ENCODE measurements at places on chromosomes 5 and 9.

- DNase-seq, result no peak
These were observed 596.0 kb upstream of the ADAMTS16 start for GRCh38 chr5:4544049-4544670.

- no peak for DNase-seq
These were observed 189.6 kb downstream of the ICE1 start for GRCh38 chr5:5612096-5612495.

DNA sequence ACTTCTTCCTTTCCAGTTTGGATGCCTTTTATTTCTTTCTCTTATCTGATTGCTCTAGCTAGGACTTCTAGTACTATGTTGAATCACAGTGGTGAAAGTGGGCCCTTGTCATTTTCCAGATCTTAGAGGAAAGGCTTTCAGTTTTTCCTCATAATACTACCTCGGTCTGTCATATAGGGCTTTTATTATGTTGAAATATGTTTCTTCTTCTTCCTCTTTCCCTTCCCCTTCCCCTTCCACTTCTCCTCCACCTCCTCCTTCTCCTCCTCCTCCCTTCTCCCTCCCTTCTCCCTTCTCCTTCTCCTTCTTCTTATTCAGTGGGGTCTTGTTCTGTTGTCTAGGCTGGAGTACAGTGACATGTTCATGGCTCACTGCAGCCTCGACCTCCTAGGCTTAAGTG is 9.2 kb upstream of the TERT start:
- no peak for DNase-seq

- no peak for DNase-seq
These were observed 14.1 kb downstream of the SPATA9 start for GRCh38 chr5:95668728-95669127.

DNA sequence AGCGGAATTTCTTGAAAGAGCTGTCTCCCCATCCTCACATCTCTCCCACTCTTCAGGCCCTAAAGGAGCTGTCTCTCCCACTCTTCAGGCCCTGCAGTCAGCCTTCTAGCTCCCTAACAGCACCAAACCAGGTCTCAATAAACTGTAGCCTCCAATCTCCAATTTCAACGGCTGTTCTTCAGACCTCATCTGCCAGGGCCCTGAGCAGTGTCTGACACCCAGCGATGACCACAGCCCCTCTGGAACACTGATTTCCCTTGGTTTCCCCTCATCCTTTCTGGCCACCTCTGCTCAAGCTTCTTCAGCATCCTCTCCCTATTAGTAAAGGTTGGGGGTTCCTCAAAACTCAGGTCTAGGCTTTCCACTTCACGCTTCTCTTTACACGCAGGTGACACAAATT is 1.6 kb upstream of the P4HA2 start:
- DNase-seq, result no peak

GRCh38 chr9:79623799-79624721 is 52.3 kb downstream of the TLE4 start:
- no peak for DNase-seq

GRCh38 chr5:111028865-111029264 is 42.6 kb upstream of the TSLP start:
- no peak for DNase-seq

DNA sequence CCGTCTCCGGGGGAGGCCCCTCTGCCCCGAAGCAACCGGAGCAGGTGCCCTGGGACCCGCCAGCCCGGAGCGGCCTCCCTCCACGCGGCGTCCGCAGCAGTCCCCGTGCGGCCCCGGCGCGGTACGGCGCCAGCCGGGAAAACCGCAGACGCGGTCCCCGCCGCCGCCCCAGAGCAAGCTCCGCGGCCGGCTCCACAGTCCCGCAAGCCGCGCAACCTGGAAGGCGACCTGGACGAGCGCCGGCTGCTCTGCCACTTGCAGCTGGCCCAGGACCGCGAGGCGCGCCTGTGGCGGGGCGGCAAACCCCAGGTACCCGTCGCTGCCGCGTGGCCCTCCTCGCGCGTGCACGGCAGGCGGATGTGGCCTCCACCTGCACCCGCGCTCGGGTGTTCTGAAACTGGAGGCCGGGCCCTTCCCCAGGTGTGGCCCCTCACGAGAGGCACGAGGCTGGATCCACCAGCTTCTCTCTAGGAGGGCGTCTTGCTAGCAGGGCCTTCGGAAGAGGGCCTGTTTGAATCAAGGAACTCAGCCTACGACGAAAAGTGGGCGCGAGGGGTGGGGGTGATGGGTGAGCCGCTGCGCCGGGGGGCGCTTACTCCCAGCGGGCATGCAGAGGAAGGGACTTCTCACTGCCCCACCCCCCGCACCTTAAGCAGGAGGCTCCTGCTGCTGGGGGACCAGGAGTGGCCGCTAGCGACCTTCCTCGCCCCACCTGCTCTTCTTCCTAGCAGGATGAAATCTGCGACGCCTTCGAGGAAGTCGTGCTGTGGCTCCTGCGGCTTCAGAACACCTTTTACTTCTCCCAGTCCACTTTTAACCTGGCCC is 602 bp downstream of the CCNI2 start:
- DNase-seq, result no peak

DNA sequence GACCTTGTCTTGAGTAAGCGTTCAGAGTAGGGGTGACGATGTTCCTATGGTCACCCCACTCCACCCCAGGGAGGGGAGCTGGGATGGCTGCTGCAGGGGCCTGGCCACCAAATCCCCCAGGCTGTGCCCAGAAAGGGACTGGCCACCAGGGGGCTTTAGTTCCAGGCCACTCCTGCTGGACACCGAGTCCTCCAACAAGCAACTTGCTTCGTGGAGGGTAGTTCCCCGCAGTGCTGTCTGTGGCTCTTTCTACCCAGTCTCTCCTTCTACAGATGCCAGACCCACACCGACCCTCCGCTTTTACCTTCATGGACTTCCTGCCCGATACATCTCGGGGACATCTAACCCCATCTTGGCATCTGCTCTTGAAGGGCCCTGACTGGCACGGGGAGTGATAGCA is 35.7 kb upstream of the GABRP start:
- no peak for DNase-seq

- DNase-seq, result no peak
These were observed 56.1 kb downstream of the DOCK8 start for GRCh38 chr9:270657-271237.

GRCh38 chr5:36089989-36090388 is 23.3 kb upstream of the UGT3A2 start:
- DNase-seq, result peak; percentile 36

GRCh38 chr9:8732367-8733075 is 932.9 kb upstream of the DMAC1 start:
- DNase-seq, result no peak

DNA sequence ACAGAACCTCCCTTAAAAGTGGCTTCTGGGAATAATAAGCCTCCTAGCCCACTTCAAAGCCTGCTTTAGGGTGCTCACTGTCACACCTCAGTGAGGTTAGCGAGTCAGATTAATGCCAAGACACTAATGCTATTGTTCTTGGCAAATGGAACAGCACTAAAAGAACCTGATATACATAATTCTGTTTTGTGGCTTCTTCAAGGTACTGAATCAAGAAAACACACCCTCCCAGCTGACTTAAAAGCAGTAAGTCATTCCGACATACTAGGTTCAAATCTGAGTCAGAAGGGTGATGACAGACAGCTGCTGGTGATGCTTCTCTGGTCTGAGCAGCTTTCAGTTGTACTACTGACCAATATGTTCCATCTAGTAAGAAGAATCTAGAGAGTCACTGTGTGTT is 121.6 kb downstream of the OXCT1 start:
- no peak for DNase-seq

DNA sequence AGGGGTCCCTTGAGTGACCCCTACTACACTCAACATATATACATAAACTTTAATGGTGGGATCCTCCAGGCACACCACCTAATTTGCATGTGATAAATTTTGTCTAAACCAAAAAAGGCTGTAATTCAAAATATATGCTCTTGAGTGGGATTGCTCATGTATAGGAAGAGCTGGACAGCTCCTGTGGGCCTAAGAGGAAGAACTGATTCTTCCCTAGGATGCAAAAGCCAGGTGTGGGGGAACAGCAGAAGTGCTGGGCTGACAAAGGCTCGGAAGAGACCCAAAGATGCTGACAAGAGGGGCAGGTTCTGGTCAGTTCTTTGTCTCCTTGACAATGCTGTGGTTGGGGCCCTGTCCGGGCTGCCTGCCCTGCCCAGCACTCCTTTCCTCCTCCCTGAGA is 43.9 kb downstream of the PCDH1 start:
- DNase-seq, result no peak

GRCh38 chr5:155004138-155004744 is 9.3 kb upstream of the KIF4B start:
- no peak for DNase-seq

GRCh38 chr9:75455444-75455921 is 367.2 kb downstream of the OSTF1 start:
- DNase-seq, result no peak

DNA sequence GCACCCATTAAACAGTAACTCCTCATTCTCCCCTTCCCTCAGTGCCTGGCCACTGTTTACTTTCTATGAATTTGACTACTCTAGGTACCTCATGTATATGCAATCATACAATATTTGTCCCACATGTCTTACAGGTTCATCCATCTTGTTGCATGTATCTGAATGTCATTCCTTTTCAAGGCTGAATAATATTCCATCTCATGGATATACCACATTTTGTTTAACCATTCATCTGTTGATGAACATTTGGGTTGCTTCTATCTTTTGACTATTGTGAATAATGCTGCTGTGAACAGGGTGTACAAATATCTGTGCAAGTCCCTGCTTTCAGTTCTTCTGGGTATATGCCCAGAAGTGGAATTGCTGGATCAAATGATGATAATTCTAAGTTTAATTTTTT is 40.9 kb downstream of the INIP start:
- DNase-seq, result no peak

DNA sequence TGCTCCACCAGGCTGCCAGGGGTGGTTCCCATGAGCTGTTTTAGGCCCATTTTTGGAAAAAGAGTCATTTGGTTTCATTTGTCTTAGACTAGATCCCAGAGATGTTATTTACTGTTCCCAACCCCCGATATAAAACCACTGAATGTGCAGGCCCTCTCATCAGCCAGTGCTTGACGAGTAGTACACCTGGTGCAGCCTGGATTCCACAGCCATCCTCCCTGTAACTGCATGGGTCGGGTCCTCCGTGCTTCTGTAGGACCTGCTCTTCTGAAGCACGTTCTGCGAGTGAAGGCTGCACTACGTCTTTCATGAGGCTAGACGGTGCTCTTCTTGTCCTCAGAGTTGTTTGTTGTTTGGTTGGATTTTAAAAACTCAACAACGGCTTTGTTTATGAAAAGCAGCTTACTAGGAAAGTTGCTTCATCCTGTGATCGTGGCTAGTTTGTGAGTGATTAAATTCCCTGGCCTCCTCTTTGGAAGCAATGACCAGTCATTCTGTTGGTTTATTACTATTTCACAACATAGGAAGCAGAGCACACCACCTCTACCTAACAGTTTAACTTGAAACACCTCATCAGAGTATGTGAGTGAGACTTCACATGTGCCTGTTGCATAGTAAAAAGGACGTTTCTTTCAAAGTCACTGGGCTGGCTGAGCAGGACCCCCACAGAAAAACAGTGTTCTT is 135.2 kb downstream of the AOPEP start:
- no peak for DNase-seq

- DNase-seq, result no peak
These were observed 83.3 kb downstream of the ZNF608 start for GRCh38 chr5:124663101-124663506.

DNA sequence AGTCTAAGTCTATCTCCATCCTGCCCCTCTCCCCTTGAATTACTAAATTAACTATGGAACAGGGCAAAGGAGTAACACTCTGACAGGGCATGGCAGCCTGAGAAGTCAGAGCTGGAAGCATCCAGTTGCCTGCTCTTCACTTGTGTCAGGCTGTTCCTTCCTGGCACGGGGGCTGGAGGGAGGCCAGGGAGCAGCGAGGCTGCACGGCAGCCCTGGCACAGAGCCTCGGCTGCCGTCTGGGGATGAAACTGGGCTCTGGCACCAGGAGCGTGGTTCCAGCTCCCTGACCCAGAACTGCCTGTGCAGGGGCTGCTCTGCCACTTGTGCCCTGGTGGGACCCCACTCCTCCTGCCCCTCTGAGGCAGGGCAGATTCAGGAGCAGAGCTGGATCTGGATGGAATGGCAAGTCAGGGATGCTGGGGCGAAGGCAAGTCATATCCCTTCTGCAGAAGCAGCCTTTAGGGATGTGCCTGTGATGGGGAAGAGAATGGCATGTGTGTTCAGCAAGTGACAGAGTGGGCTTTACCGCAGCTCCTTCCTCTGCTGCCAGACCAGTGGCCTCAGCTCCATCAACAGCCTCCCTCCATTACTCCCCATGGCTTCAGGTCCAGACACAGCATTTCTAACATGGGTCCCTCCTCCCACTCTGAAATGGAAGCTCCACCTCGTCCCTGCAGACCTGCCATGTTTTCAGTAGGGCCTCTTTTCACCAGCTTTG is 42.2 kb upstream of the PDE8B start:
- no peak for DNase-seq

DNA sequence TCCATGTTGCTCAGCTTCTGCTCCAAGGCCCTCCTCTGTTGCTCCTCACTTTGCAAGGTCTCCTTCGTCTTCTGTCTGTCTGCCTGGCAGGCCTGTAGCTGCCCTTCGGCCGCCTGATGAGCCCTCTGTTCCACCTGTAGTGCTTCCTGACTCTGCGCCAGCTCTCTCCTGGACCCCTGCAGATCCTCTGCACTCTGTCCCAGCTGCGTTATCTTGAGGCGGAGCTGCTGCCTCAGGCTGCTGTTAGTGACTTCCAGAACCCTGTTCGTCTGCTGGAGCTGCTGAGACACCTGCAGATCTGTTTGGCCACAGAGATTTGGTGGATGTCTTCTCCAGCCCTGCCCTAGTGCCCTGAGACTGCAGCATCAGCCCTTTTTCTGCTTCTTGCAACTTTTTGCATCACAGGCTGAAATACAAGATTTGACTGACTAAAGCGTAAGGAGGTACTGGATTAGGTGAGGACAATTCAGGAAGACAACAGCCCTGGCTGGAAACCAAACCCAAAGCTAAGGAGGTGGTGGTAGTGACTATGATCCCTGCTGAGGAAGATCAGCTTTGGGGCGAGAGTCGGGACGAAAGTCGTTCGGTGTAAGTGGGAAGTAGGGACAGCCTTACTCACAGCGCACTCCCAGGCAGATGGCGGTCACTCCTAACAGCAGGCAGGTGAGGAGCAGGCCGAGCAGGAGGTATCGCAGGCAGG is 2.1 kb downstream of the CD72 start:
- DNase-seq, result no peak

- no peak for DNase-seq
These were observed 49.0 kb upstream of the IRX4 start for GRCh38 chr5:1931604-1932231.

DNA sequence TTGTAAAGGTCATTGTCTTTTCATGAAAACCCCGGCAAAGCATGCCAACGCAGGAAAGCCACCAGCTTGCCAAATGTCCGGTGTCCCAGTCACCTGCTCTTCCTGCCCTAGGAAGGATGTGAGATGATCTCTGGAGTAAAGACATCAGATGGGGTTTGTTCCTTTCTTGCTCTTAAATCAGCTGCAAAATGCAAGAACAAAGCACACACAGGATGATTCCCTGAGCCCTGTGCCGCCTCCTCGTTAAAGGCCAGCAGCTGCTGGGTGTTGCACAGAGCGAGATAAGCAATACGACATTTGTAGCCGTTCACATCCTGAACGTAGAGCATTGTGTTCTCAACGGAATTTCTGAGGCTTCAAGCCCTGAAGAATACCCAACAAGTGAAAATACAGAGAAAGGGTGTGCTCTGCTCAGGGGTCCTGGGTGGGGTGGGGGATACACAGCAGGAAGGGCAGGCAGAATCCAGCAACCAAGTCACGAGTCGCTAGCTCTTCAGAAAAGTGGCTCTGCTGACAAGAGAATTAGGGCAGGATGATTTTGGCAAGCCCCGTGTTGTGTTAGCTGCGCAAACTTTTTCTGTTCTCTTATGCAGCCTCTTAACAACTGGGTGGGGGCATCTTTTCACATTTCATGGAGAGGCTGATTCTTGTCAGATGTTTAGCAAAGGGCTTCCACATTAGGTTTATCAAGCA is 229.2 kb upstream of the MAP3K1 start:
- DNase-seq, result no peak

Data from HFF-Myc (cell line).